MCF 10A (cell line): ENCODE measurements at places on chromosomes 7 and 10. TPM values are rescaled to one million over a fixed set of nuclear protein-coding genes. Genes with fewer than 3 reads are reported as not detected.

- no peaks in the 10 kb centered on the region for H3K36me3 ChIP-seq
- H3K4me3 ChIP-seq = no peak overlapping the region
- no peaks in the 10 kb centered on the region for H3K4me1 ChIP-seq
- no peak overlapping the region for H3K27ac ChIP-seq
- H3K27me3 ChIP-seq = peaks cover 100% of the 10 kb centered on the region
- no peak for DNase-seq
Observed at GRCh38 chr7:39051707-39052106, 74.0 kb downstream of the POU6F2 start.

DNA sequence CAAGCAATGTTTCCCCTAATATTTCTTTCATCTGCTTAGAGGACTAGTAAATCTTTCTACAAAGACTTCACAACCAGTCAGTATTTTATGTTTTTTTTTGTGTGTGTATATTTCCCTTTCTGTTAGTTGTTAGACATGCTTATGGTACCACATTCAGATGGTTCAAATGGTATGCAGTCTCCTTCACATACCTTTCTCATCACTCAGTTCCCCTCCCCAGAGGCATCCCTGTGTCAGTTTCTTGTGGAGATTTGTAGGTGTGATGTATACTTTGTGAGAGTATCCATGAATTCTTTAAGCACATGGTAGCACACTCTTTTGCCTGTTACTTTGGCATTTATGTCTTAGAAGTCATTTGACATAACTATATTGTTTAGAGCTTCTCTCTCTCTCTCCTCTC lies 4.4 kb downstream of the ZNF485 start:
- H3K36me3 ChIP-seq = peaks cover 66% of the 10 kb centered on the region
- no peaks in the 10 kb centered on the region for H3K27me3 ChIP-seq
- no peak overlapping the region for H3K4me3 ChIP-seq
- no peak overlapping the region for H3K27ac ChIP-seq

GRCh38 chr7:118872568-118872967 lies 648.1 kb downstream of the ANKRD7 start:
- H3K4me3 ChIP-seq = no peak overlapping the region
- H3K36me3 ChIP-seq = no peaks in the 10 kb centered on the region
- DNase-seq = peak; percentile 66

Gene MYL10
- total RNA-seq = not detected in 2 replicates

- H3K27ac ChIP-seq = peak overlapping the region; percentile 90
- peak; percentile 98 for DNase-seq
- peak overlapping the region; percentile 76 for H3K4me3 ChIP-seq
Observed at GRCh38 chr10:24463611-24464426, 254.9 kb downstream of the KIAA1217 start.

- H3K4me3 ChIP-seq = no peak overlapping the region
- H3K27ac ChIP-seq = no peak overlapping the region
- DNase-seq = no peak
- H3K36me3 ChIP-seq = no peaks in the 10 kb centered on the region
- no peaks in the 10 kb centered on the region for H3K4me1 ChIP-seq
Observed at GRCh38 chr7:50185208-50185607, 92.2 kb upstream of the ZPBP start.

- H3K4me3 ChIP-seq = no peak overlapping the region
- no peaks in the 10 kb centered on the region for H3K36me3 ChIP-seq
- no peaks in the 10 kb centered on the region for H3K27me3 ChIP-seq
- peak; percentile 99 for DNase-seq
Observed at GRCh38 chr7:66050990-66051448, 24.6 kb upstream of the ASL start.

GRCh38 chr10:34637418-34637911 lies 177.6 kb downstream of the PARD3 start:
- H3K4me3 ChIP-seq = no peak overlapping the region
- DNase-seq = peak; percentile 51
- H3K27ac ChIP-seq = peak overlapping the region; percentile 2
- no peaks in the 10 kb centered on the region for H3K36me3 ChIP-seq
- H3K27me3 ChIP-seq = no peaks in the 10 kb centered on the region

Gene TMEM140
- total RNA-seq = not detected in 2 replicates
